ENCODE measurements at places on chromosomes 7 and 10. TPM values are rescaled to one million over a fixed set of nuclear protein-coding genes. Genes with fewer than 3 reads are reported as not detected.

The SPDYE9 gene
- total RNA-seq: not detected

GRCh38 chr7:50396856-50397255 is 53.3 kb downstream of the FIGNL1 start:
- DNase-seq: no peak

DNA sequence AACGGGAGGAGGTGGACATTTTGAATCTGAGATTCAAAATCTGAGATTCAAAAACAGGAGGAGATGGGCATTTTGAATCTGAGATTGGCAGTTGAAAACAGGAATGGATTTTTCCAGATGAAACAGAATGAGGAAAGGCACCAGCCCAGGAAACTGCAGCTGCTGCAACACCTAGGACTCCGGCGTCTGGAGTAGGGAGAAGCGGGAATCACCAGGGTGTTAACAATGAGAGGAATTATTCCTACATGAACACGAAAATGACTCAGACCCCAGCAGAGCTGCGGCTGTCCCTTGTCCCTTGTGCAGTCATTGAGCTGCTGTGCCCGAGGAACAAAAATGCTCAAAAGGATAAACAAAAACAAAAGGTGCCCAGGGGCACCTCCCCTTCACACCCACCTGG is 59.9 kb upstream of the KAT6B start:
- no peak for DNase-seq

The TMEM106B gene
- total RNA-seq: 71.0 TPM

GRCh38 chr7:26186364-26187311 is 13.9 kb downstream of the HNRNPA2B1 start:
- no peak for DNase-seq

The AOAH gene
- total RNA-seq: 10.8 TPM

The LIMK1 gene
- 18.1 TPM for total RNA-seq

DNA sequence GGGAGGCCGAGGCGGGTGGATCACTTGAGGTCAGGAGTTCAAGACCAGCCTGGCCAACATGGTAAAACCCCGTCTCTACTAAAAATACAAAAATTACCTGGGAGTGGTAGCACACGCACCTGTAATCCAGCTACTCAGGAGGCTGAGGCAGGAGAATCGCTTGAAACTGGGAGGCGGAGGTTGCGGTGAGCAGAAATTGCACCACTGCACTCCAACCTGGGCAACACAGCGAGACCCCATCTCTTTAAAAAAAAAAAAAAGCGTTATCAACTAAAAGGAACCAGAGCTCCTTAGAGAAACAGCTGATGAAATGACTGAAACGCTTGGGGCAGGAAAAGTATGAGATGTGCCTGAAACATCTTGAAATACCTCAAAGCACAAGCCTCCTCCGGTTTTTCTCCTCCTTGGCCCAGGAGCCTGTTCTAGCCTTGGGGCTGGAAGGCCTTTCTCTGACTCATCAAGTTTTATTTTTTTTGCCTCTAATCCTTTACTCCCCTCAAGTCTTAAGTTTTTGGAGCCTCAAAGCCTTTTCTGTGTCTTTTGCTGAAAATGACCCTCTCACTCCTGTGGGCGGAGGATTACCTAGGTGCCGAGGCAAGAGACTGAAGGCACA is 2.6 kb upstream of the METTL27 start:
- DNase-seq: no peak
